Muscle of leg (tissue), 16 donors: ENCODE measurements at places on chromosomes 12 and 14. TPM values are rescaled to one million over a fixed set of nuclear protein-coding genes. Genes with fewer than 3 reads are reported as not detected.
A peak's percentile ranks its signal among the peaks of the same experiment; 100 is the strongest.

GRCh38 chr14:105887692-105888091, 361.3 kb downstream of the TMEM121 start:
- no peak for DNase-seq

DNA sequence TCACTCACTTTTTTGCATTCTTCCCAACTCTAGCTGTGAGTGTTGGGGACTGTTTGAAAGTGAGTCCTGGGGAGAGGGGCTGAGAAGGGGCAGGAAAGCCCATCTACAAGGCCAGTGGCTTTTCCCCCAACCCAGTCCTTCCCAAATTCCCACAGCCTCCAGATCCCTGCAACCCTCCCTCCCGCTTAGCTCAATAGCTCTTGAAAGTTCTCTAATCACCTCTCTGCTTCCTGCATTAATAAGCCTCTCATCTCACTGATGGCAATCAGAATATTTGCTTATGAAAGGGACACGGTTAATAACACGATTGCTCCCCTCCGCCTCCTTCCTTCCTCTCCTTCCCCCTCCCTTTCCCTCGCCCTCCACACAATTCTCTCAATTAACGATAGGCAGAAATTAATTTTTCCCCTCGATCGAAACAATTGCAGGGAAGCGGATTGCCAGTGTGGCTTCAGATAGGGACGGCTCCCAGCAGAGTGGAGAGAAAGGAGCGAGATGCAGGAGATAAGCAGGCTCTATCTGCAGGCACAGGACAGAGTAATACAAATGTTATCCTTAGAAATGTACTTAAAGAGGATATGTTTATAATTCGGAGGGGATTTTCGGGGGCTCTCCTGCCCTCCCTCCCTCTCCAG, 15.1 kb upstream of the GPATCH2L start:
- no peak for DNase-seq

GRCh38 chr14:102058146-102058545, 28.7 kb downstream of the HSP90AA1 start:
- DNase-seq, result no peak

DNA sequence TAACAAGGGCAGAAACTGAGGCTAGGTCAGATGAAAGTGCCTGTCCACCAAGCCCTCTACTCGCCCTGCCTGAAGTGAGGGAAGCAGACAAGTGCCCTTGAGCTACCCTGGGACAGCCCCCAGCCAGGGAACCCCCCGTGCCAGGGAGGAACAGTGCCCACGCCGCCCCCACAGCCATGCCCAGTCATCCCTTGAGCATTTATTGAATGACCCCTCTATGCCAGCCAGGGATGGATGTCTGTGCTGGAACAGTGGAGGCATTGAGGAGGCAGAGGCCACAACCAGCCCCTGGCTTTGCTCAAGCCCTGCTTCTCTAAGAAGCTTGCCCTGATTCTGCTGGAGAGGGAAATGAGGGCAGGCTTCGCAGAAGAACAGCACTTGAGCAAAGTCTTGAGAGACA, 3.7 kb upstream of the AQP6 start:
- DNase-seq, result no peak

The CD27 gene
- polyA plus RNA-seq, result 1.1 TPM

DNA sequence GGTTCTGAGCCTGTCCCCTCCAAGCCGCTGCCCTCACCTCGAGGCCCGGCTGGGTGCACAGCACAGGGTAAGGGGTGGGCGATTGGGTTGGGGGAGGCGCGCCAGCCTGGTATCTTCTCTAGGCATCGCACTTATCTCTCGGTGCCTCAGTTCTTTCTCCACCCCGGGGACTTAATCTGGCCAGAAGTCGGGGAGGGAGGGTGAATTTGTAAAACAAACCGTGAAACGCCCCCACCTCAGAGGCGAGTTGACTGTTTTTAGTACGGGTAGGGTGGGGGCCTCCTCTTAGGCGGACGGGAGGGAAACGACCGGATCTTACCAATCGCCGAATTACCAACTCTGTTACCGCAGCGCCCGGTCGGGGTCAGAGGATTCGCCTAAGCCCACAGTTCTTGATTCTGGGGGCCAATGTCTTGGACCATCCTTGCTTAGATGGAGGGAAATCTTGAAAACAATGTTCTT, 1.4 kb upstream of the TBX3 start:
- no peak for DNase-seq

The LBHD2 gene
- polyA plus RNA-seq, result not detected

DNA sequence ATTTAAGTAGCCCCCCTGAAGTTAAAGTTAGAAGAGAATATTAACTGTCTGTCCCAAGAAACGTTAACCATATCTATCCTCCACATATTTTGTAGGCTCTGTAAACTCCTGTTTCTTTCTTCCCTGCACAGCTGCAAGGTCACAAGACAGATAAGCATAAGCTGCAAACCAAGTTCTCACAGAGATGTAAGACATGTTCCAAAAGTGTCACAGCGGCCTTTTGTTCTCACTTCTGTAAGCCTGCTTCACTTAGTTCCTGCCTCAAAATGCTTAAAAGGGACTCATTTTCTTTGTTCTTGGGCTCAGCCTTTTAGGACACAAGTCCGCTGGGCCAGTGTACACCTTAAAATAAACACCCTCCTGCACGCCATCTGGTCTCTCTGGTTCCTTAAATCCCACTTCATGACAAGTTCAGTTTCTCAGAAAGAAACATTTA, 3.2 kb downstream of the RNASE1 start:
- DNase-seq, result no peak

The ARMH4 gene
- polyA plus RNA-seq, result 8.2 TPM

The GNB3 gene
- polyA plus RNA-seq, result 22.4 TPM

GRCh38 chr12:184811-185575, 29.0 kb downstream of the SLC6A12 start:
- DNase-seq, result no peak

The TAS2R31 gene
- 0.61 TPM for polyA plus RNA-seq

The INHBE gene
- polyA plus RNA-seq, result 2.9 TPM

DNA sequence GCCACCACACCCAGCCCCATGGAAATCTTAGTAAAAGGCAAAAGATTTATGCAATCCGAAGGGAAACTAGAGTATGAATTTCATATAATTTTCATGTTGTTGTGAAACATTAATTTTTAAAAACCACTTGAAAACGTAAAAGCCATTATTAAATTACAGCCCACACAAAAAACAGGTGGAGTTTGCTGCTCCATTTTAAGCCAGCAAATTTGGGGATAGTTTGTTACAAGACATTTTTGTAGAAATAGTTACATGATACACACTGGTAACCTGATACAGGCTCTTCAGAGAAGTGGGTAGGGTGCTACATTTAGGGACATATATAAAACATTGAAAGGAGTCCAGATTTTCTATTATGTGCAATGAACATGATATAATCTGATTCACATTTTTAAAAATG, 17.6 kb downstream of the GNPTAB start:
- no peak for DNase-seq

The PRKAB1 gene
- polyA plus RNA-seq, result 31.5 TPM

GRCh38 chr14:25485381-25485780, 435.4 kb upstream of the STXBP6 start:
- peak; percentile 90 for DNase-seq

DNA sequence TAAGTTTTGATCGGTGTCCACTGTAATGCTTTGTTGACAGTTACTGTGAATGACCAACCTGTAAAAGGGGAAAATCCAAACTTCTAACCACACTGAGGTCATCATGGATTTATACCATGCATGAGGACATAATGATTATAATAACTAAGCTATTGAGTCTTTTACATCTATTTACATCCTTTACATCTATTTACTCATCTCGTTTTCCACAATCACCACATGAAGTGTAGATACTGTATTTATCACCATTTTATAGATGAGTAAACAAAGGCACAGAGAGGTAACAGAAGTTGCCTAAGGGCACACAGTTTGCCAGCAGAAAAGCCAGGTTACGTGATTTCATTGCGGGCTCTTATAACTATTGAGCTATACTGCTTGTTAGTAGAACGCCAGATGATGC, 27.9 kb upstream of the EID3 start:
- DNase-seq, result no peak
